ENCODE measurements at places on chromosomes 3 and 15.

- DNase-seq: no peak
Measured at GRCh38 chr3:122365073-122365472, 18.0 kb downstream of the MIX23 start.

DNA sequence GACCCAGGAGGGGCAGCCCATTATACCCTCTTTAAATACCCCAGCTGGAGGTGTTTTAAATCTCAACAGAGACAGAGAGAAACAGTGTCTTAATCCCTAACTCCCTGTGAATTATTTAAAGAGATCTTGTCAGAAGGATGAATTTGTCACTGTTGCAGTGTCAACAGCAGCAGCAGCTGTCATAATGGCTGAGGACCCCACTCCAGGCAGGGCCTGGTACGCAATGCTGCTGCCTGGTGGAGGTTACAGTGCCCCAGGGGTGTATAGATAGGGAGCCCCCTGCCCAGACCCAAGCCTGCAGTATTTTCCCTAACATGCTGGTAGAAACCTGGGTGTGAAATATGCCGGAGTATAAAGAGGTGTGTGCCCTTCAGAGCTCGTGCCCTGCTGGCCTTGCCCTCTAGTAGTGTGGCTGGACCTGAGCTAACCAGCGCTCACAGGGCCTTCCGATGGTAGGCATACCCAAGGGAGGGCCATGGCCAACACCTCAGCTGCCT, 143.0 kb downstream of the EPHB1 start:
- no peak for DNase-seq

- no peak for DNase-seq
Measured at GRCh38 chr3:87191175-87191574, 35.9 kb upstream of the CHMP2B start.

DNA sequence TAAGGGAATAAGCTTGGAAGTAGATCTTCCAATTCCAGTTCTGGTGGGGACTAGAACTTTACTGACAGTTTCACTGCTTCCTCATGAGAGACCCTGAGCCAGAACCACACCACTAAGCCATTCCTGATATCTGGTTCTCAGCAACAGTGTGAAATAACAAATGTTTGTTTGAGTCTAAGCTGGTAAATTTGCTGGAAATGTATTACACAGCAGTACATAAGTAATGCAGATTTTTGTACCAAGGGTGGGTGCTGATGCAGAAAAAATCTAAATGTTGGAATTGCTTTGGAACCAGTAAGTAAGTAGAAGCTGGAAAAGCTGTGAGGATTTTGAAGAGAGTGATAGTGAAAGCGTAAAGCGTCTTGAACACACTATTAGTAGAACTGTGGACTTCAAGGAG, 14.4 kb upstream of the AKAP13 start:
- no peak for DNase-seq

GRCh38 chr3:187516446-187517185, 148.4 kb downstream of the RTP4 start:
- no peak for DNase-seq

DNA sequence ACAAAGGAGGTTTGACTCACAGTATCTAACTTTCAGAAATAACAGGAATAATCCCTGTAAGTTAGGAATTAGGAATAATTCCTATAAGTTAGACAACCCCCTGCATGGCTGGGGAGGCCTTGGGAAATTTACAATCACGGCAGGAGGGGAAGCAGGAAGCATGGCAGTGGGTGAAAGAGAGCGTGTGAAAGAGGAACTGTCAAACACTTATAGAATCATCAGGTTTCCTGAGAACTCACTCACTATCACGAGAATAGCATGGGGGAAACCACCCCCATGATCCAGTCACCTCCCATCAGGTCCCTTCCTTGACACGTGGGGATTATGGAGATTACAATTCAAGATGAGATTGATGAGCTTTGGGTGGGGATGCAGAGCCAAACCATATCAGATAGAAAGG, 385.5 kb downstream of the IL20RB start:
- DNase-seq: no peak

- DNase-seq: no peak
Measured at GRCh38 chr3:110393941-110394340, 677.7 kb upstream of the NECTIN3 start.

- no peak for DNase-seq
Measured at GRCh38 chr15:93245661-93246042, 156.6 kb upstream of the RGMA start.

- DNase-seq: no peak
Measured at GRCh38 chr15:65940618-65940909, 71.3 kb downstream of the RAB11A start.

- no peak for DNase-seq
Measured at GRCh38 chr3:183984749-183985729, 32.6 kb downstream of the ABCC5 start.

- DNase-seq: no peak
Measured at GRCh38 chr3:165642761-165643420, 194.3 kb downstream of the BCHE start.

DNA sequence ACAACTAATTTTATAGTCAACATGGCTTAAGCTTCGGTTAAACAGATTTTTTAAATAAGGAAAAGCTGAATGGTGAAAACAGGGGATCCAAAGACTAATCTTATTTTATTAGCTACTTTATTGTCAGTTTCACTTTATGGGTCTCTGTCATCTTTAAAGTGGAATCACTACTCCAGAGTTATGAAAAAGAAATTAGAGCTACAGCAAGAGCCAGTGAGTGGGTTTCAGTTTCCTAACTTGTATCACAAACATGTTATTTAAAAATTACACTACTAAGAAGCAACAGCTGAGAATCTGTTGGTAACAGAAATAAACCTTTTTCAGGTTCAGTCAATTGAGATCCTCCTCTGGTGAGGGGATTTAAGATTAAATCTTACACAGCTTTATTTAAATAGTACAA, 10.0 kb downstream of the PHC3 start:
- no peak for DNase-seq

DNA sequence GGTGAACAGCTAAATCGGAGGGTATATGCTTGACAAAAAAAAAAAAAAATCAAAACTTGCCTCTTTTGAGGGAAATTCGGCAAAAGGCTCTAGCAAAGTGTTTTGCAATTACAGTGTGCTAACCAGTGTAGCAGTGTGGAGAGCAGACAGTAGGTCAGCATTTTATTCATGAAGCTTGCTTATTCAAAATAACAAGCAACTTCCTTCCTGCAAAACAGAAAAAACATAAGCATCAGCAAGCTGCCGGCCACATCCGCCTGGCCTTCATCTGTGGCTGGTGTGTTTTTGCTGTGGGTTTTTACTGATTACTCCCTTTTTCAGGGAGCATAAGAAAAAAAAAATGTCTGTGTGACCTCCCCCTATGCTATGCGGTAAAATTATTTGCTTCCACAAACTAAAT, 434.1 kb downstream of the OCA2 start:
- DNase-seq: no peak

- DNase-seq: no peak
Measured at GRCh38 chr3:102354818-102355515, 79.8 kb upstream of the ZPLD1 start.

DNA sequence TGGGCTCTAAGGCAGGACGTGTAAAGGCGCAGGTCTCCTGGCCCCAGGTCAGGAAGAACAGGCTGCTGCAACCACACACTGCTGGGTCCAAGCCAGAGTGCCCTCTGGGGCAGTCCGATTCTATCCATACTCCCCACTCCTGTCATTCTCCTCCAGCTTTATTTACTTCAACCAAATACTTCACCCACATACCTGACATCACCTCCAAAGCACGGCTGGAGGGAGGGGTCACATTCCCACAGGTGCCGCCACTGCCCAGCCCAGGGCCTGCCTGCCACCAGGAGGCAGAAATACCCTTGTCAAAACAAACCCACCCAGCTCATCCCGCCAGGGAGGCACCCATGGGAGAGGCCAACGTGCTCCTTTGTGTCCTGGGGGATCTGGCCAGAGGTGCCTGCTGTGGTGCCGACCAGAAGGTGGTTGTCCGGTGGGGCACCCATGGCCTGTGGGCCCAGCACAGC, 100.4 kb downstream of the DAPK2 start:
- DNase-seq: no peak

GRCh38 chr15:62976301-62976881, 66.2 kb upstream of the TPM1 start:
- no peak for DNase-seq

GRCh38 chr3:76212679-76213078, 427.3 kb upstream of the ZNF717 start:
- DNase-seq: no peak

GRCh38 chr3:88707837-88708236, 399.6 kb upstream of the EPHA3 start:
- no peak for DNase-seq

DNA sequence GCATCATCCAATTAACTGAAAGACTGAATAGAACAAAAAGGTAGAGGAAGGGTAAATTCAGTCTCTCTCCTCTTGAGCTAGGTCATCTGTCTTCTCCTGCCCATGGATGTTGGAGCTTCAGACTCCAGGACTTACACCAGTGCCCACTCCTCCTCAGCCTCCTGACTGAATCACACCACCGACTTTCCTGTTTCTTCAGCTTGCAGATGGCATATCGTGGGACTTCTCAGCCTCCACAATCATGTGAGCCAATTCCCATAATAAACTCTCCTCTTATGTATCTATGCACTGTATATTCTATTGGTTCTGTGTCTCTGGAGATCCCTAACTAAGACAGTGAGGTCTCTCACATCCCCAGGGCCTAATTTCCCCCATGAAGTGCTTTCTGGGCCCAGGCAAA, 140.4 kb downstream of the CD47 start:
- DNase-seq: no peak

- DNase-seq: no peak
Measured at GRCh38 chr3:88632226-88632625, 475.2 kb upstream of the EPHA3 start.

GRCh38 chr3:8938021-8938420, 25.3 kb downstream of the RAD18 start:
- DNase-seq: no peak

- no peak for DNase-seq
Measured at GRCh38 chr15:47570881-47571640, 146.2 kb upstream of the SEMA6D start.

GRCh38 chr3:195162033-195162669, 108.8 kb downstream of the XXYLT1 start:
- DNase-seq: no peak

DNA sequence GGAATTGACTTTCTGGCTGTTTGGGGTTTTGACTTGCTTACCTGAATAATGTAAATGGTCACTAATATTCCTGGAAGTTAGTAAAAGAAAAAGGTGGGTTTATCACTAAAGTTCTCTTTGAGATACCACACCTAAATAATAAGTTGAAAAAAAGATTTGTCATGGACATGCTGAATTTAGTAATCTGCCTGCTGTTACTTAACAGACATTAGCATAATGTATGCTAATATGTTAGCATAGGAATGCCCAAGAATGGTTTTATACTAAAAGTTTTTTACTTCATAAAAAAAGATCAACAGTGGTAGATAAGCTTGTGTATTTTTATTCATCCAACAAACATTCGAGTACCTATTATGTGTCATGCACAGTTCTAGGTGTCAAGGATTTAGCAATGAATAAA, 36.5 kb downstream of the GMPS start:
- DNase-seq: no peak

DNA sequence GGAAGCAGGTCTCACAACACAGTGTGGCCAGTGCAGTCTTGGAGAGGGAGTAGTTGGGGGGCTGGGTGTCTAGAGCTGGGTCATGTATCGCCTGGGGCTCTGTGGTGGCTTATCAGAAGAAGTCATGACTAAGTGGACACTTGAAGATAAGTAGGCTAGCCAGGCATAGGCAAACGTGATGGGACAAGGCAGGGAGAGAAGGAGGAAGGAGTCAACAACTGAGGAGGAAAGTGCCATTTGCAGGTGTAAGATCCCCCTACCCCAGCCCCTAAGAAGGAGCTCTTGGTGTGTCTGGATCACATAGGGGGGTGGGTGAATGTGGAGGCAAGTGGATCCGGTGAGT, 352.3 kb downstream of the LRTM1 start:
- DNase-seq: no peak

GRCh38 chr3:54511766-54512365, 389.5 kb downstream of the CACNA2D3 start:
- DNase-seq: no peak

GRCh38 chr15:29043736-29044502, 158.1 kb downstream of the APBA2 start:
- no peak for DNase-seq

- DNase-seq: no peak
Measured at GRCh38 chr3:42277676-42278075, 11.7 kb upstream of the CCK start.

DNA sequence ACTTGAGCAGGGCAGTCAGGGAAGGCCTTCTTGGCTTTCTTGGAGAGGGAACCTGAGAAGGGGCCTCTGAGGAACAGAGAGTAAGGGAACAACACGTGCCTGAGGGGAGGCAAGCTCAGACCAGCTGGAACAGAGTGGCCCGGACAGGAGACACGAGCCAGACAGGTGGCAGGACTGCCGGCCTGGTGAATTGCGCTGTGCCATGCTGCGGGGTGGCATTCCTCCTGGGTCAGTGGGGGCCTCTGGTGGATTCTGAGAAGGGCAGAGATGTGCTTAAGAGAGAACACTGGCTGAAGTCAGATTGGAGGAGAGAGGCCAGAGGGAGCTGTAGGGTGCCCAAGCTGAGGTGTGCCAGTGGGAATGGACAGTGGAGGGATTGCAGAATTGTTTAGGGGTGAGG, 4.9 kb downstream of the CHAC1 start:
- DNase-seq: no peak

DNA sequence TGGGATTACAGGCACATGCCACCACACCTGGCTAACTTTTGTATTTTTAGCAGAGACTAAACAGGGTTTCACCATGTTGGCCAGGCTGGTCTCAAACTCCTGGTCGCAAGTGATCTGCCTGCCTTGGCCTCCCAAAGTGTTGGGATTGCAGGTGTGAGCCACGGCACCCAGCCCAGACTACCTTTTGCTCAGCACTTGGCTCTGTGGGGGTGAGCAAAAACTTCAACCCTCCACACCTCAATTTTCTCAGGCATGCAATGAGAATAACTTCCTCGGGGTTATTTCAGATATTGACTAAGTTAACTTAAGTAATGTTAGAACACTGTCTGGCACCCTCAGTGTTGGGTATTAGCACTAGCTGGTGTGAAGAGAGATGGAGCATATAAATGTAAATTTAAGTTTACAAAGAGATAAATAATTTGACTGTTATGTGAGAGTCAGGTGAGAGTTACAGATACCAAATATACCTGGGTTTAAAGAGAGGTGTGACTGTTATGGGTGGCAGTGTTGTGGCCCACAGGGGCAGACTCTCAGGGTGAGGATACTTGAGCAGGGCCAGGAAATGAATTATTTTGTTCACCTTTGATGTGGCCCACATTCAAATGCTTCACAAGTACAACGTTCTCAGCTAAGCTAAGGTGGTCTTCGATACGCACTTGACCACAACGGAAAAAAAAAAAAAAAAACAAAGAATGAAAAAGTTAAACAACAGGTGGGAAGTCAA, 29.0 kb downstream of the CPOX start:
- no peak for DNase-seq

Data from AML-193 (cell line).